ENCODE measurements at places on chromosomes 6 and 20.

DNA sequence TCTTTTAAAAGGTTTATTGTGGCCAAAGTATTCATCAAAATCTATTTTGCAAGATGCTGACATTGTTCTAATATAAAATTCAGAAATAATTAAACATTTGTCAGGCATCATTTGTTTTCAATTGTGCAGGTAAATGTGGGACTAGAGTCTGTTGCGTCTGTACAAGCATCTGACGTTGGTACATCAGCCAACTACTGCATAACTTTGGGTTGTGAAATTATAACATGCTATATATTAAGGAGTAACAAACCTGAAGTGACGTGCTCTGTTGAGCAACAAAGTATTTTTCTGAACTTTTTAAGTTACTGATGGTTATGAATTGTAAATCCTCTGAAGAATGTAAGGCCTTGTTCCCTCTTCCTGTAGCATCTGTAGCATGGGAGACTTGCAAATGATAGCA, 66.0 kb downstream of the RNF182 start:
- DNase-seq: no peak

- DNase-seq: no peak
Measured at GRCh38 chr6:31070711-31071197, 41.6 kb downstream of the C6orf15 start.

GRCh38 chr20:59640267-59640666, 35.9 kb downstream of the PHACTR3 start:
- no peak for DNase-seq

GRCh38 chr6:7110092-7110792, 2.5 kb downstream of the RREB1 start:
- DNase-seq: no peak

- no peak for DNase-seq
Measured at GRCh38 chr6:135093578-135093977, 39.0 kb upstream of the HBS1L start.

DNA sequence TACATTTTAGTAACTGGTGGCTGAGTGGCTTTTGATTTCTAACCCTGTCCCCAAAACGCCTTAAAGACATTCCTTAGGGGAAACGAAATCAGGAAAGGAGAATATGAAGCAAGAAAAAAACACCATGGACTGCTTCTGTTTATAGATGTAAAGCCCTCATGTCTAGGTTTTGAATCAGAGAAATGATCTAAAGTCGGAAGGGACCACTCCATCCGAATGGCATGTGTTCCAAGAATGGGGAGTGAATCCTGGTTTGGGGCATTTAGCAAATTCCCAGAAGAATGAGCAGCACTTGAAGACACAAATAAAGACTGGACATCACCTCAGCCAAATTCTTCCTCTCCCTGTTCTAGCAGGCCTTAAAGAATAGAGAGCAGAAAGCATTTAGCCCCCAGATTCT, 65.6 kb downstream of the CAP2 start:
- no peak for DNase-seq

DNA sequence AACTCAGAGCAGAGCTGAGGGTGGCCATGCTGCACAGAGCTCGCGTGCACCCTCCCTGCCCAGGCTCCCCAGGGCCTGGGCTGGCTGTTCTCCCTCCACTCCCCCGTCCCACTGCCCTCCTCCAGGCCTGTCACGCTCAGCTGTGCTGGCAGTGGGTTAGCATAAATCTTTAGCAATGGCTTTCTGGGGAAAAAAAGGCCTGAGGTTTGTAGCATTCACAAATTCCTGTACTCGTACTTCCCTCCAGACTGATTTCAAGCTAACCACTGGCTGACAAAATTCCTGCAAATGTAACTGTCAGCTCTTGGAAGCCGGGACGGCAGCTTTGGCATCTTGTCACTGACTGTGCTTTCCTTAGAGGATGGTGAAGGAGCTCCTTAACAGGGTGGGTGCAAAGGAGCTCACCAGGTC, 22.3 kb upstream of the SMOC2 start:
- DNase-seq: no peak

DNA sequence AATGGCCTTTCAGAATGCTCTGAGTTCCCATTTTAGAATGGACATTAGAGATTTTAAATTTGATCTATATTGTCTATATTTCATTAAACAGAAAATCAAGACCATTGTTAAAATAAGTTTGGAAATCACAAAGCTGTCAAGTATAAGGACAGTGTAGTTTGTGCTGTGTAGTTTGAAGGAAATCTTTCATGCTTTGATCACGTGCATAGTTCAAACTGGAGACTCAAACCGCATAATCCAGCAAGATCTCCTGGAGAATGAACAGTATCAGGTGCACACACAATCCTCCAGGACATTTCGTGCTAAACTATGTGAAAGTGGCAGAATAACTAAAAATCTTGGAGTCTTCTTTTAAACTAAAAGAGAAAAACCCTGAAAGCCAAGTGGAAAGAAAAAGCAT, 60.8 kb upstream of the TBXT start:
- DNase-seq: no peak

GRCh38 chr6:30238178-30238795, 25.1 kb upstream of the TRIM26 start:
- DNase-seq: no peak

GRCh38 chr6:167714152-167714551, 112.6 kb upstream of the AFDN start:
- DNase-seq: no peak

- no peak for DNase-seq
Measured at GRCh38 chr6:154673919-154674318, 59.3 kb upstream of the SCAF8 start.

DNA sequence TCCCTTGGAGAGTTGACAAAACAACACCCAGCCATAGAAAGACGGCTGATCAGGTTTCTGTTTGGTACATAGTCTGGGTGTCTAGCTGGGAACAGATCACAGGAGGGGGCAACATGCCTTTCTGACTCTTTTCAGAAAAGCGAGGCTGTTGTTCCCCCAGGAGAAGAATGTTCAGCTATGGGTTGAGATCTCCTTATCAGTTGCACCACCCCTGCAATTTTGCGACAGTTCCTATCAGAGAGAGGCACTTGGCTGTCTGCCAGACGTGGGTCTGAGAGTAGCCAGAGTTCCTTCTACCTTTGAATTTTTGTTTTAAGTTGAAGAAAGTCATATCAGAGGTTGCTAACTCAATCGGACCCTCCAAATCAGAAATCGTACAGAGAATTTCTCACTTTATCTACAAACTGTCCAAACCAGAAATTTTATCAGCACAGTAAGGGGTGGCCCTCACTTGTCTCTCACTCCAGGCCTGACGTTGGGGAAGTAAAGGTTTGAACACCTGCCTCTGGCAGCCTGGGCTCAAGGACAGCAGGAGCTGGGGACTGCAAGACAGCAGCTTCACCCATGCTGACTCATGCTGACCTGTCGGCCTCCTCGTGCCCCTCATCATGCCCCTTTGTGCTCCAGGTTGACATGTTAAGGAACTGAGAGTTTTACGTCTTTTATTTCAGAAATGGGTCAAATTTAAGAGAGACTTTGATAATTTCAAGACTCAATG, 42.3 kb downstream of the TMC2 start:
- DNase-seq: no peak

DNA sequence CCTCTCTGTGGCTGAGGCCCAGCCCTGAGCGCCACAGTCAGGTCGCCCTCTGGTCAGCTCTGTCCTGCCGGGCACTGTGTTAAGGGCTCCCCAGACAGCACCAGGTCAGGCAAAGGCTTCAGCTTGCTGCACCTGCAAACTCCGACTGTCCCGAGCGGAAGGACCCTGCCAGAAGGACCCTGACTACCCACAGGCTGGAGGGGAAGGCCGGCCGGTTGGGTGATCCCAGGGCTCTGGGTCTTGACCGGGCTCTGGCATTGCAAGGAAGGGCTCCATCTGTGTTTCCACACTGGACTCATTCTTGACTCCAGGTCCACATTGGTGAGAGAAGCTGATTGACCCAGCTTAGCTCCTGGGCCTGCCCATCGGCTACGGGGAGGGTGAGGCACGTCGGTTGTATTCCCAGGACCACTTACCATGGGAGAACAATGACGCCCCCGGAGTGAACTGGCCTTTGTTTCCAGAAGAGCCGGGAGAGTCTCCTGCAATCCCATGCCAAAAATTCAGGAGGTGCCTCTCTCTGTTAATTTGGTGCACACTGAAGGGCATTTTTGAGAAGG, 229.8 kb downstream of the TAF4 start:
- DNase-seq: no peak

DNA sequence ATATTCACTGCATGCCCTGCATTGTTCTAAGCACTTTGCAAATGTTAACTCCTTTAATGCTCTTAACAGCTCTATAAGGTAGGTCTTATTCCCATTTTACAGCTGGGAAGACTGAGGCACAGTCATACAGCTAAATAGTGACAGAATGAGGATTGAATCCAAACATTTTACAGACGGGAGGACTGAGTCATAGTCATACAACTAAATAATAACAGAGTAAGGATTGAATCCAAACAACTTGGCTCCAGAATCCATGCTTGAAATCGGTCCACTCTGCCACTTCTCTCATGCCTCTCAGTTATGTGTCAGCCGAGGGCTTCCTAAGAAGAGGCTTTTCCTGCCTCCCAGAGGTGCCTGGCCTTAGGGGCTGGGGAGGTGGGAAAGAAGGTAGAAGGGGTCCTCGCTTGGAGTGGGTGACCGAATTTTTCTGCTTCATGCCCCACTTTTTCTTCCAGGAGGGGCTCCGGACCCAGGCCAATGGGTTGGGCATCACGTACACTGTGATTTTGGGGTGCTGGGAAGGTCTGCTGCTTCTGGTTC, 137.4 kb upstream of the RNF24 start:
- DNase-seq: no peak

DNA sequence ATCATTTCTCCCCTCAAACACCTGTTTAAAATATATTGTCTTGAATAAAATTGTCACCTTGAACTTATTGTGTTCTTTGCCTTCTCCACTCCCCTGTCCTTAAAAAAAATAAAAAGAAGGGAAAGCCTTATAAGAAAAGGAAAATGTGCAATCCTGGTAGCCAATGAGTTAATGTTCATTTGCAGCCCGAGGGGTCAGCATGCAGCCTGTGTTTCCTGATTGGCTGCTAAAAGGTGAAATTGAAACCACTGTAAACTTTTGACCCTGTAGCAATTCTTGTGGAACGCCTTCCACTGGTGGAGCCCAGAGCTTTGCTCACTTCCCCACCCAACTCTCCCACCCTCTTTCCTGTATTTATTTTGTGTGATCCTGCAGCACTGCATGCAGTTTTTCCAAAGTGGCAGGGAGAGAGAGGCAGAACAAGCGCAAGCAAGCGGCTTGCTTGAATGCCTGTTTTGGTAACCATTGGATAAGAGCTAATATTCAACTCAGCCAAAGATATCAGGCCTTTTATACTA, 74.9 kb downstream of the NCOA3 start:
- DNase-seq: no peak

DNA sequence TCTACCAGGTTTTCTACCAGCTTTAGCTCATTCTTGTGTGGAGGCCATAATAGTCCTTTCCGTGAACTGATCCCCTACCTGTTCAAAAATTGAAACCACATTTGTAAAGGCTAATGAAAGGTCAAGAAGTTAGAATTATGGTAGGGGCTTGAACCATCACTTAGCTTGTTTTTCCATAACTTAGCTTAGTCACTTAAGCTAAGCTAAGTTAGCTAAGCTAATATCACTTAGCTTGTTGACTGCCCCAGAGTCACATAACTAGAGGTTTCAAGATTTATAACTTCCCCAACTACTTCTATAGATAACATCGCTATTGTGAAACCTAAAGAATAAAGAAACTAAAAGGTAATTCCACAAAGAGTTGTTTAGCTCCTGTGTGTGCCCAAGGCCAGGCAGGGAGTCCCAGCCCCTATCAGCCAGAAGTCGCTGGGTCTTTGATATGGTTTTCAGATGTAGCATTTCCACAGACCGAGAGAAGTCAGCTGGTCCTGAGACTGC, 131.8 kb downstream of the VEGFA start:
- no peak for DNase-seq

- no peak for DNase-seq
Measured at GRCh38 chr6:47440719-47441118, 36.9 kb upstream of the CD2AP start.

DNA sequence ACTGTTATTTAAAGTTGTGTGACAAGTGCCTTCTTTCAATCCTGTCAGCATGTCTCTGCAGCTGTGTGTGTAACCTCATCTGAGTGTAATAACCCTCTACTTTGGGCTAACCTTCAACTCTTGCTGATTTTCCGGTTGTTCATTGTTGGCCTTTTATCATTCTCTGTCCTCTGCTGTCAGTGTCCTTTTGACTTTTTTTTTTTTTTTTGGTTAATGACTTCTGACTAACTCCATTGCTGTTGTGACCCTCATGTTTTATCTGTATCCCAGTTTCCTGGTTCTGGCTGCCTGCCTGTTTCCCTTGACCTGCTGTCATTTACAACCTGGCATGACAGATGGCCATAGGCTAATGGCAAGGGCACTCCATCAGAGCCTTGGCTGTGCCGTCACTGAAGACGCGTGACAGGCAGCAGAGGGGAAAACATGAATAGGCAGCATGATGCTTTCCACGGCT, 145.7 kb upstream of the MAN1A1 start:
- DNase-seq: no peak

GRCh38 chr6:117498159-117498558, 15.7 kb downstream of the DCBLD1 start:
- no peak for DNase-seq

DNA sequence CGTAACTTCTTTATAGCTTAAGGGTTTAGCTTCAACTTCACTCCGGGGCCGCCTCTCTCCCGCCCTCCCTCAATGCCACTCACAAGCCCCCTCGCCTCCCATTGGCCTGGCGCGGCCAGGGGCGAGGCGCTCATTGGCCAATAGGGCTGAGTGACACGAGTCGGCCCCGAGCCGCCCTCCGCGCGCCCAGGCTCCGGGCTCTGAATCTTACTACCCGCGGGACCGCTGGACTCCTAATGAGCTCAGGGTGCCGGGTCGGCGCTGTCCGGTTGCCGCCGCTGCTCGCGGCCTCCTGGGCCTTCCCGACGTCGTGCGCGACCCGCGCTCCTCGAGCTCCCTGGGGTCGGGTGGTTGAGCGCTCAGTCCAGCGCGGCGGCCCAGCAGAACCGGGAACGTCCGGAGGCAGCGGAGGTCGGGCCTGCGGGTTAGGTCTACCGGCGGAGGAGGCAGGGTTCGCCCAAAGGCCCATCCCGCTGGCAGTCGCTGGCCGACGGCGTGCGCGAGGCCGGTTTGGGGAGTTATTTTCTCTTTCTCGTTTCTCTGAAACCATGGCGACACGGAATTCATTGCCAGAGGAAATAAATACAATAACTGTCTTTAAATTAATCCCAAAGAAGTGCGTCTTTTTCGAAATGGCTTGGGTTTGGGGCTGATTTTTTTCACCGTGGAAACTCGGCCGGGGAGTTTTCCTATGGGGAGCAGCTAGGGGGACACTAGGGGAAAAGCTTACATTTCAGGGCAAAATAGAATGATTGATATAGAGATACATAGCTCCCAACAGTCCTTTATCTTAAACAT, at the start of gene SIM1:
SIM1 (minus strand) TSS at position 19 of the 798 bp plus-strand sequence. CDS start 1,453 bp downstream, outside the sequence.
- DNase-seq: no peak

GRCh38 chr20:40678286-40678875, 10.7 kb downstream of the MAFB start:
- no peak for DNase-seq

DNA sequence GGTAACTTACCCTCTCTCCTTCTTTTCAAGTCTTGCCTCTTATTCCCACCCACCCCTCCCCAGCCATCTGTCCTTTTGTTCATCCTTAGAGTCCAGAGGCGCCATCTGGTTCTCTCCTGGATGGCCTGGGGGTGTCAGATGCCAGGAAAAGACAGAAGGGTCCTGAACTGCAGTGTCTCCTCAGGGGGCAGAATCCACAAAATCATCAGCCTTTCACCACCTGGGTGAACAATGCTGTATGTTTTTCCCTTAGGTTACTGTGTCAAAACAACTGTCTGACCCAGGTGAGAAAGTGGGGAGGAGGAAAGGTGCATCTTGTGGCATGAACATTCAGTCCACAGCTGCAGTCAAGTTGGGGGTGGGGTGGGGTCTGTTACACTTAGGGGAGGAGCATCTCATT, 47.9 kb upstream of the FYN start:
- no peak for DNase-seq

All from cerebellar nuclear complex (tissue), 1 donor.